ENCODE measurements at places on chromosomes 7 and 10. TPM values are rescaled to one million over a fixed set of nuclear protein-coding genes. Genes with fewer than 3 reads are reported as not detected.

The SLC18A2 gene
- not detected for total RNA-seq

The STEAP4 gene
- total RNA-seq: 0.48 TPM

- DNase-seq: no peak
Measured at GRCh38 chr7:31341141-31341540, 615 bp upstream of the NEUROD6 start.

GRCh38 chr7:44093102-44093641 lies 10.8 kb upstream of the POLM start:
- DNase-seq: no peak

DNA sequence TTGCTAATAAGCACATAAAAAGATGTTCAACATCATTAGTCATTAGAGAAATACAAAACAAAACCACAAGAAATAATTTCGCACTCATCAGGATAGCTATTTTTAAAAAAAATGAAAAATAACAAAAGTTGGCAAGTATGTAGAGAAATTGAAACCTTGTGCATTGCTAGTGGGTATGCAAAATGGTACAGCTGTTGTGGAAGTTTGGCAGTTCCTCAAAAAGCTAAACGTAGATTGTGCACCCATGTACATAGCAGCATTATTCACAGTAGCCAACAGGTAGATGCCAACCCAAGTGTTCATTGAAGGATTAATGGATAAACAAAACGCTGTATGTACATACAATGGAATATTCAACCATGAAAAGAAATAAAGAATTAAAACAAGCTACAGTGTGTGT lies 35.3 kb upstream of the STARD3NL start:
- DNase-seq: no peak

GRCh38 chr7:31705377-31705776 lies 18.4 kb downstream of the PPP1R17 start:
- DNase-seq: no peak

- no peak for DNase-seq
Measured at GRCh38 chr10:52818019-52818418, 45.4 kb upstream of the MBL2 start.

The WDR11 gene
- 55.2 TPM for total RNA-seq

The ZNF398 gene
- total RNA-seq: 16.9 TPM

The TUBB8 gene
- not detected for total RNA-seq

DNA sequence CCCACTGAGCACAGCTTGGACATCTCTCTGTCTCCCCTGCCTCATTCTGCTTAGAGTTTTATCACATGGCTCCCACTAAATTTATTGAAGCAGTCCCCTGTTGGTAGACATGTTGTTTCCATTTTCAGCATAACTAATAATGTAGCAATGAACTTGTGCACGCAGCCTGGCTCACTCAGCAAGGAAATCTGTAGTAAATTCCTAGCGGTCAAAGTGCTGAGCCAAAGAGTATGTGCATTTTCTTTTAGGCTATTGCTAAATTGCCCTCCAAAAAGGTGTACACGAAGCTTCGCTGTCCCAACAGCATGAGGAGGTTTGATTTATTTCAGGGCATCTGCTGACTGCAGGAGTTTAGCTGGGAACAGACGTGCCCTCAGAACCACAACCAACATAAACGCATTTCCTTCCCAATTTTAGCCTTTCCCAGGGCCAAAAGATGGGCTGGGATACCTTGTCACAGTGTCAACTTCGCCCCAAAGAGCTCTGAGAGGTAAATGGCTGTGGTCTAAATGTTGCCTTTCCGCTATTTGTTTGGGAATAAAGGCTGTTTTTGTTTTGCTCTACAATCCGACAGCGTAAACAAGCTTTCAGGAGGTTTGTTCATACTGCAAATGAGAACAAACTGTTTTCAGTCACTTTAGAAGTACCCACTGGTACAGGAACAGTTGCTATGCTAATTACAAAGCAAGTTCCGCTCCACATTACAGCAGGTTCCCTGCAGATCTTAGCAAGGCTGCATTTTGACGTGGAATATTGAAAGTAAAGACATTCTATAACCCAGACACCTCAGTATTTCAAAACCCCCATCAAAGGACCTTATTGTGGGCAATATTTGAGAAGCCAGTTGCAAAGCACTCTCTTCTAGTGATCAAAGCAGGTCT lies 16.8 kb downstream of the VSIR start:
- no peak for DNase-seq

- DNase-seq: no peak
Measured at GRCh38 chr10:126731610-126731990, 61.1 kb upstream of the C10orf90 start.

GRCh38 chr7:17405786-17406185 lies 107.3 kb downstream of the AHR start:
- DNase-seq: no peak

The NYAP1 gene
- 0.27 TPM for total RNA-seq

The EBF3 gene
- total RNA-seq: not detected

DNA sequence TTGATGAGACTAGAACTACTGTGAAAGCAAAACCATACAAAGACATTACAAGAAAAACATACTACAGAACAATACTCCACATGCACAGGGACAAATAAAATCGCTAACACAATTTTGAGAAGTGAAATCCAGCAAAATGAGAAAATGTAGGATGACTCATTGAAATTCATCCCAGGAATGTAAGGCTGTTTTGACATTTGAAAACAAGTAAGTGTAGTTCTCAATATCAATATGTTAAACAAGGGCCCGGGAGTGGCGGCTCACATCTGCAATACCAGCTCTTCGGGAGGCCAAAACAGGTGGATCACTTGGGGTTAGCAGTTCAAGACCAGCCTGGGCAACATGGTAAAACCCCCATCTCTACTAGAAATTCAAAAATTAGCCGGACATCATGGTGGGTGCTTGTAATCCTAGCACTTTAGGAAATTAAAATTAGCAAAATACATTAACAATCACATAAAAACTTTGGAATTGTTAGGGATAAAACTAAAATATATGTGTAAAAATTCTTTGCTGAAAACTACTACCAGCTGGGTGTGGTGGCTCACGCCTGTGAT lies 113.7 kb upstream of the ADARB2 start:
- no peak for DNase-seq

The ENKUR gene
- total RNA-seq: not detected

- DNase-seq: no peak
Measured at GRCh38 chr7:100358027-100358856, at the start of gene PILRB. Gene PILRB (plus strand): TSS chr7:100358117. CDS start chr7:100358303, 186 bp downstream.

DNA sequence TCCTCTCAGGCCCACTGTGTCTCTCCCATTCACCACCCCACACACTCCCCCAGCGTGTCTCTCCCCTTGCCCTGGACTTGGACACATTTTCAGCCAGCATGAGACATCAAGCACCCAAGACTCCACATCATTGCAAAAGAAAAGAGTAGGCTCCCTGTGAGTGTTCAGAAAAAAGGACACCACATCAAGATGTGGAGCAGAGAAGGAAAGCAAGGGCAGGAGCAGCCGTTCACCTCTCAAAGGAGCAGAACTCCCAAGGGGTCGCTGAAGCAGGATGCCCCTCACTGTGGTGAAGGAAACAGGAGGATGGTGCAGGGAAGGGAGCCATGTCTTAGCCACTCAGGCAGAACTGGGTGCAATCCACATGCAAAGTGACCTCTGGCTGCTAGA lies 89.9 kb upstream of the MACROH2A2 start:
- no peak for DNase-seq

The CPN1 gene
- total RNA-seq: not detected

The GFRA1 gene
- not detected for total RNA-seq

- DNase-seq: no peak
Measured at GRCh38 chr7:104206841-104207240, 972 bp downstream of the ORC5 start.

DNA sequence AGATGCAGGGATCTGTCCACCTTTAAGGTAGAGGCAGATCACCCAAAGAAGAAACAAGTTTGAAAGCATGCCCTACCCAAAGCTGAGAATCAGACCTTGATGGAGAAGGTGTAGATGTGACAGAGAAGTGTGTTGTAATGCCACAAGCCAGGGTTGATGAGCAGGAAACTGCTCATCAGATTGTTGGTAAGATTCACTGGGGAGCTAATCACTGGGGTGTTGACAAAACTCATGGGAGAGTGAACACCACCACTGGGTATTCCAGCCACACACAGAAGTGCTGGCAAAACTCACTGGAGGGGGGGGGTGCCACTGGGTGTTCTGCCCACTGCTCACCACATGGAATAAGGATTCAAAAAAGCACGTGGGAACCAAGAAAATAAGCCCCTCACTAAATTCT lies 95.2 kb downstream of the IQUB start:
- no peak for DNase-seq

The AGR3 gene
- total RNA-seq: not detected

- DNase-seq: no peak
Measured at GRCh38 chr7:50634378-50634777, 69.2 kb upstream of the DDC start.

GRCh38 chr10:118958984-118959925 lies 70.3 kb upstream of the NANOS1 start:
- no peak for DNase-seq

The NEUROG3 gene
- not detected for total RNA-seq

GRCh38 chr7:1324028-1324900 lies 91.6 kb downstream of the UNCX start:
- no peak for DNase-seq

The EFCAB10 gene
- total RNA-seq: not detected

The TBXAS1 gene
- total RNA-seq: 1.7 TPM

GRCh38 chr10:107971973-107972372 lies 807.5 kb upstream of the SORCS1 start:
- DNase-seq: no peak

The CHST15 gene
- total RNA-seq: not detected

The TMEM176A gene
- not detected for total RNA-seq

DNA sequence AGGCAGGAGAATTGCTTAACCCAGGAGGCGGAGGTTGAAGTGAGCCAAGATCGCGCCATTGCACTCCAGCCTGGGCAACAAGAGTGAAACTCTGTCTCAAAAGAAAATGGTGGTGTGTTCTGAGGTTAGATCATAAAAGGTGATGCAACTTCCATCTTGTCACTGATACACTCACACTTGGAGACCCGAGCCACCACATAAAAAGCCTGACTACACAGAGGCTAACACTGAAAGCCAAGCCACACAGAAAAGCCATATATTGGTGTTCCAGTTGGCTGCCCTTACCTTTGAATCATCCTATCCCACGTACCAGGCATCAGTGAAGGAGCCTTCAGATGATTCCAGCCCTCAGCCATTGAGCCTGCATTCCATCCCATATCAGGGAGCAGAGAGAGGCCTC lies 4.0 kb downstream of the MORN4 start:
- no peak for DNase-seq

DNA sequence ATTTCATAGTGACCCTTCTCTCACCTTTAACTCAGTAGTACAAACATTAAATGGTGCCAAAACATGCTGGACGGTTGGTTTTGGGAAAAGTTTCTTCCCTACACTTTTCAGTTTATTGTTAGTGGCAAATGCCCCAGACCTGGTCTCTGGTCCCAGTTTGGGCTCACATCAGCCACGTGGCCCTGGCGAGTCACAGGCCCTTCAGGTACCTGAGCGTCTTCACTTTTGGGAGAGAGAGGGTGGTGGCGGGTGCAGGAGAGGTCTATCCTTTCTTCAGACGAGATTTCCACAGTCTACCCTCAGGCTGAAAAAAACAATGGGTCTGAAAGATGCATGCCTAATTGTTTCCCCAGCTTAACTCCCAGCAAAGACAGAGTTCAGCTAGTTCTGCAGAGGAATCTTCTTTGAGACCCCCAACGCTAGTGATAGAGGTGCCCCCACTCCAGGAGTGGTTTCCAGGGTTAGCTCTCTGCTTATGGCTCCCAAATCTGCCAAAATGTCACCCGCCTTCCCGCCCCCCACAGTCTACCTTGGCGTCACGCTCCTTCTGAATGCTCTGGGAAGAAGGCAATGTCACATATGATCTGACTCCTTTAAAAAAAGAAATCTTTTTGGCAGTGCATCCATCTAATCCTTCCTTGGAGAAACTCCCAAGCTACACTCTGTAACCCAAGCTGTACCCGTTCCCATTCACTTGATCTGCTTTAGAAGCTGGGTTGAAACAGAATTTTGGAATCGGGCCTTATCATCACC lies 384.8 kb upstream of the FOXK1 start:
- DNase-seq: no peak

The FAM25G gene
- total RNA-seq: not detected

The CDH23 gene
- total RNA-seq: 0.55 TPM

The RAPGEF5 gene
- 0.82 TPM for total RNA-seq

DNA sequence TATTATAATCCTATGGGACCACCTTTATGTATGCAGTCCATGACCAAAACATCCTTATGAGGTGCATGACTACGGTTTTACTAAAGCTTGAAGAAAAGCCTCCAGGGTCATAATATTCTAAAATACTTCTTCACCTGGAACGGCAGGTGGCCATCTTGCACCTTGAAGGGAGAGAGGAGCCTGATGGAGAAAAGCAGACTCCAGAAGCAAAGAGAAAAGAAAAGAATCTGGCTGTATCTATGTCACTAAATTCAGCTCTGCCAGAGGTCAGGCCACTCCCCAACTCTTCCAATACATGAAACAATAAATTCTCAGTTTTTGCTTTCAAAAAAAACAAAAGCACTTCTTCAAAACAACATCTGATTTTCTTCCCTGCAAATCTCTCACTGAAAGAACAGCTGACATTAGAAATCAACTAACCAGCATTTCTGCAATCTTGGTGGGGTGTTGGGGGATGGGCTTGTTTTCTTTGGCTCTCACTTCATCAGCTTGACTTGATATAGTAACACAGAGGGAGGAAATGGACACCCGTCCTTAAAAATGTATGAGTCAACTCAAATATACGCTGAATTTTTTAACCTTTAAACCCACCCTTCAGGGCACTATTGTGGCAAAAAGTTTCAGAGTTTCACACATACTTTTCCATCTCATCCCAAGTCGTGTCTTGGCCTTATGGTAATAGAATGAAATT lies 21.7 kb downstream of the HIBADH start:
- DNase-seq: no peak

DNA sequence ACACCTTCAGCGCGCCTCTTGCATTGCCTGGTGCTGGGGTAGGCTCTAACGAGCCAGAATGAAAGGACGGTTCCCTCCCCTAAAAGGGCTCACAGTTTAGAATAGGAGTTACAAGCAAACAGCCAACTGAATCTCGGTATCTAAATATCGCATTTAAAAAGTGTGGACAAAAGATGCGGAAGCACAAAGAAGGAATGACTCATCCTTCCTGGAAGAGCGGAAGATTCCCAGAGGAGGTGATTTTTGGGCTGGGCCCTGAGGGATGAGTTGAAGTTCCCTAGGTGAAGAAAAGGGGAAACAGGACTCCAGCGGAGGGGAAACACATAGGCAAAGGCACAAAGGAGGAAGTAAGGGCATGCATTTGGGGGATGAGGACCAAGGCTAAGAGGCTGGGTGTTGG lies 29.9 kb downstream of the SRRM3 start:
- DNase-seq: no peak

DNA sequence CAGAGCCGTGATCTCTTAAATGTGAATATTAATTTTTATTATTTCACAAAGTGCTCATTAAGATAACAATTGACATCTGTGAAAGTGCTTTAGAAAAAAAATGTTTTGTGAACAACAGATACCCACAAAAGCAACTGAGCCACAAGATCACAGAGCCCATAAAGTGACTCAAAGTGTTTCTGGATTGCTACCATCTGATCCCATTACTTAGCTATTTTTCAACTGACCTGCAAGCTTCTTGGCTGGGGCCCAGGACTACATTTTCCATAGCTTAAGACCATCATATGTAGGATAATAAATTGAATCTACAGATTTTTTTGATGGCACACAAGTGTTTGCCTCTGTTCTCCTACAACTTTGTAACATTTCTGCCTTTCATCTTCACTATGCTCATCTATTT lies 674.4 kb downstream of the PHTF2 start:
- DNase-seq: no peak

Measured in activated T-helper 2 cell treated with anti-CD3 and anti-CD28 coated beads, Interferon-gamma antibody, Interleukin-2, Interleukin-4, amounts not matched to agents 10 μg/mL and 5 μg/mL and 100 μg/mL, durations not matched to agents 14 hours and 24 hours and 36 hours (primary cell).